NCI-H510A (cell line): ENCODE measurements at places on chromosomes 1 and 21.

DNA sequence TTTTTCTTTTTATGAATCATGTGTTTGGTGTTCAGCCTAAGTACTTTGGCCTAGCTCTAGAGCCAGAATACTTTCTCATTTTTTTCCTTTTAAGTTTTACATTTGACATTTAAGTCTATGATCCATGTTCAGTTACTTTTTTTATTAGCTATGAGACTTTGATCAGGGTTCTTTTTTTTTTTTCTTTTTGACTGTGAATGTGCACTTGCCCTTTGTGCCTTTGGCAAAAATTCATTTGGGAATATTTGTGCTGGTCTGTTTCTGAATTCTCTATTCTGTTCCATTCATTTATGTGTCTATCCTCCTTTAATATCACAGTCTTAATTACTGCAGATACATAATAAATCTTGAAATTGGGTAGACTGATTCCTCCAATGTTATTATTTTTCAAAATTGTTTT is 93.8 kb downstream of the MAP3K21 start:
- DNase-seq: no peak

GRCh38 chr21:38039369-38039768 is 123.1 kb upstream of the KCNJ6 start:
- no peak for DNase-seq

GRCh38 chr1:52365071-52365745 is 797 bp downstream of the CC2D1B start:
- DNase-seq: no peak

DNA sequence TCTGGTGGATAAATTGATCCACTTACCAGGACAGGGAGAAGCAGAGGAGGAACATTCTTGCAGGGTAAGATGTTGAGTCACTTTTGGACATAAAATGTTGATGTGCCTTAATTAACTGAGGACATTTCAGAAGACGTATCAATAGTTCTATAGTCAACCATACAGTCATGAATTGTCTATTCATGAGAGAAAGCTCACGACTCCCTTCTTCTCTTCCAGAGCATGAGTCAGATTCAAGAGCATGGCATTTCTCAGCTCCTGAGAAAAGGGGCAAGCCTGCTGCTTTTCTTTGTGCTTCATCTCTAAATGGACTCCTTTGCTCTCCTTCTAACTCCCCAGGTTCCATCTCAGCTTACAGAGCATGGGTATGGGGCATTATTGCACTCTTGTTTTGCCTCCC is 55.7 kb downstream of the ADGRL4 start:
- DNase-seq: no peak

- no peak for DNase-seq
These were observed 57.7 kb downstream of the PRRX1 start for GRCh38 chr1:170721621-170722020.

DNA sequence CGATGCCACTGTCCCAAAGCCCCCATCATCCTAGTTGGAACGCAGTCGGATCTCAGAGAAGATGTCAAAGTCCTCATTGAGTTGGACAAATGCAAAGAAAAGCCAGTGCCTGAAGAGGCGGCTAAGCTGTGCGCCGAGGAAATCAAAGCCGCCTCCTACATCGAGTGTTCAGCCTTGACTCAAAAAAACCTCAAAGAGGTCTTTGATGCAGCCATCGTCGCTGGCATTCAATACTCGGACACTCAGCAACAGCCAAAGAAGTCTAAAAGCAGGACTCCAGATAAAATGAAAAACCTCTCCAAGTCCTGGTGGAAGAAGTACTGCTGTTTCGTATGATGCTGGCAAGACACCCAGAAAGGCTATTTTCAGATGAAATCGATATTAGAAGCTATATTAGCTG is 8.1 kb downstream of the RHOU start:
- DNase-seq: no peak

GRCh38 chr1:227951624-227952373 is 4.1 kb upstream of the WNT9A start:
- no peak for DNase-seq

DNA sequence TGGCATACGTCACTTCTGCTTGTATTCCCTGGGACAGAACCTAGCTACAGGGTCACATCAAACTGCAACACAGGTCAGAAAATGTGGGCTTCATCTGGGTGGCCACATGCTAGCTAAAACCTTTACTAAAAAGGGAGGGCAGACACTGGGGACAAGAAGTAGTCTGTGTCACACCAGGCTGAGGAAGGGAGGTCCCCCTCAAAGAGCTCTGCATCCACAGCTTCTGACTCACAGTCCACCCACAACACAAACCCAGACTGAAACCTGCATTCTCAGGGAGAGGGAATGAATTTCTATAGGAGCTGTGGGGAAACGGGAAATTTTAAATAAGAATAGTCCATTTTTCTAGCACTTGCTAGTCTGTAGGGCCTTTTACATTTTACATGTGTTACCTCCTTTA is 16.2 kb downstream of the OLIG2 start:
- DNase-seq: no peak

GRCh38 chr1:219085082-219085481 is 88.6 kb upstream of the LYPLAL1 start:
- no peak for DNase-seq

GRCh38 chr21:42777757-42778344 is 101.5 kb downstream of the WDR4 start:
- no peak for DNase-seq

- no peak for DNase-seq
These were observed 65.2 kb upstream of the GFI1 start for GRCh38 chr1:92551916-92552315.

DNA sequence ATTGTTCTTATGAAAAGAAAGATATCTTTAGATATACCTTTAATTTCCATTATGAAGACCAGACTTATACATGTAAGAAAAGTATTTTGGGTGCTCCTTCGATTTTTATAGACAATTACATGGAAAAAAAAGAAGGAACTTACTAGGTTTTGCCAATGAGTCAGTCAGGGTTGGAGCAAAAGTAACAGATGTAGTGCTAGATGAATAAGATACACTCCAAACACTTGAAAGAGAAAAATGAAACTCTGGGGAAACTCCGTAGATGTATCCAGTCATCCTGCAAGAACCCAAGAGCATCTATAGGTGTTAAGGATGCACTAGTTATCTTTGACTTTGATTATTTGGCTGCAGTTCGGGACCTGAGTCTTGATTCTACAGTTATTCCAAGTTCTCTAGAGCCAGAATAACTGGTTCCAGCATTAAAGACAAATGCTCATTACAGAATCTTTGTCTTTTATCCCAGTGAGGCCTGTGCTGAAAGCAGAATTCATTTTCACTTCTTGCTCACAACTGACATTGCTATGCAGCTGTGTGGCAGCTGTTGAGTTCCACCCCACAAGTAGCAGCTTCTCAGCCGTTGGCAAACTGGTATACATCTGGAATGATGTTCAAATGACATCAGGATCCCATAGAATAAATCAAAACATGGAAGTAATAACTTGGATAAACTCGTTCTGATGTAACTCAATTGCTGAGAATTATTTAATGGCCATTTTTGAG is 326.1 kb downstream of the ASTN1 start:
- no peak for DNase-seq

DNA sequence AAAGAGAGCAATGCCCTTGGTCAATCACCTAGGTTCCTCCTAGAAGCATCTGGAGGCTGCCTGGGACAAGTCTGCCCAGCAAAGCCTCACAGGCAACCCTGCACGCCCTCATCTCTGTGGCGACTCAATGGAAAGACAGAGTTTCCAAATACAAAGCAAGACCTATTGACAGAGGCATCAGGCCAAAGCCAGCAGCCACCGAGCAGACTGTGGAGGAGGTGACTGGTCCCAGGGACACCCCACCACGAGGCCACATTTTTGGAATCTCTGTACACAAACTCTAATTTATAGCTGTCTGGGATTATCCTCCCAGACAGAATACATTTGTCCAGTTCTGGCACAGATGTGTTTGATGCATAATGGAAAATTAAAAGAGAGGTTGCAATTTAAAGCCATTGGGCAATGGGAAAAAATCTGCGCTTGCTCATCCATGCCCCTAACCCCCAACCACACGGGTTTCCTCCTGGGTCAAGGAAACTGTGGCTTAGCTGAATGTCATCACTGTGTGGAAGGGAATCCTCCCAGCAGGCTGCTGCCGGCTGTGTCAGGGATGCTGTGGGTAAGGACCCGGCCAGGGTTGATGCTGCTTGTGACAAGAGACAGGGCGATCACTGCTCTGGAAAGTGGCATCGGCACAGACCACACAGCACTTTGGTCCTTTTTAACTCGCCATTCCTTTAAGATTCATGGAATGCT is 14.3 kb downstream of the TSPAN2 start:
- DNase-seq: no peak

GRCh38 chr1:11320153-11320936 is 47.3 kb downstream of the UBIAD1 start:
- no peak for DNase-seq

GRCh38 chr1:94048413-94049164 is 72.4 kb downstream of the ABCA4 start:
- DNase-seq: no peak

GRCh38 chr1:111841189-111841588 is 85.5 kb downstream of the DDX20 start:
- DNase-seq: no peak

GRCh38 chr1:79204779-79205479 is 198.4 kb upstream of the ADGRL4 start:
- no peak for DNase-seq

GRCh38 chr1:224770336-224770693 is 154.2 kb downstream of the CNIH3 start:
- DNase-seq: no peak

DNA sequence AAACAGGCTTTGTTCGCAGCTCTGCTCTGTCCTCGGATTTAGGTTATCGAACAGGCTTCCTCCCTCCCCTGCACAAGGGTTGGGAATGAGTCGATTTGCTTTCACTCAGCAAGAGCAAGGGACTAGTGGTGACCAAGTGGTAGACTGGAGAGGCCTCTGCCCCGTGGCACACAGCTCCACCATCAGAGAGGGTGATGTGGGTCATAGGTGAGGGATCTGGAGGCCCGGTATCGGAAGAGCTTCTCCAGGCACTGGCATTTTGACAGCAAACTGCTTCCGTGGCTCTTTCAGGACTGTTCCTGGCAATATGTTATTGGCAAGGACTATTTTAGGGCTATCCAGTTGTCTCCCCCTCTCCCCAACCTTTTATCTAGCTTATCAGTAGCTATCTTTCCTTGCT is 3.1 kb upstream of the ELF3 start:
- no peak for DNase-seq

DNA sequence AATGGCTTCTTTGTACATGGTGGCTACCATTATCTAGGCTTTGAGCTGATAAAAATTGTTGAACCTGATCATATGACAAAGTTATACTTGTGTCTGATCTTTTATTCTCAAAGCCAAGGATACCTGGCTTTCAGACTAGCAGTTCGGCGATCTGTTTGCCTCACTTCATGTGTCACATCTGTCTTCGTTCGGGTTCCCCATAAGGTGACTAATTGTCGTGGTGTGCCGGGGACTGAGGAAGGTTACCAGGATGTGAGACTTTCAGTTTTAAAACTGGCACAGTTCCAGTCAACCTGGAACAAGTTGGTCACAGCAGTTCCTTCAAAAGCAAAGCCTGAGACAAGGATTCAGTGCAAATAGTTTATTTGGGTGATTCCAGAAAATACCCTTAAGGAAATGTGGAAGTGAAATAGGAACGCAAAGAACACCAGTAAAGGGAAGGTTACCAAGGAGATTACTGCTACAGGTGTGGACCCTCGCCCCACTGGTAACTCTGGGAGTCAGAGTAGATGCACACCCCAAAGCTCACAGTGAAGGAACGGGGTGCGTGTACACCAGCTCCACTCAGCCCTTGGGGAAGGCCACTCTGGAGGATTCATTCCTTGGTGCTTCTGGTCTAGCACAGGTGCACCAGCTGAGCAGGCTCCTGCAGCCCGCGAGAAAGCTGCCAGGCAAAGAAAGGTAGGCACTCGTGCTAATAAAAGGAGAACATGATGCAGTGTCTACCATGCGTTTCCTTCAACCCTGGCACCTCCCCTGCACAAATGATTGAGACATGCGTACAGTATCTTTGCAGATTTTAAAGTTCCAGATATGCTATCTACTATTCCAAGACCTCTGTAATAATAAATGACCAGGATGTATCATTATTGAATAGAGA is 69.0 kb downstream of the VWA5B1 start:
- no peak for DNase-seq

- no peak for DNase-seq
These were observed 84.0 kb downstream of the MAN1C1 start for GRCh38 chr1:25700626-25701025.

DNA sequence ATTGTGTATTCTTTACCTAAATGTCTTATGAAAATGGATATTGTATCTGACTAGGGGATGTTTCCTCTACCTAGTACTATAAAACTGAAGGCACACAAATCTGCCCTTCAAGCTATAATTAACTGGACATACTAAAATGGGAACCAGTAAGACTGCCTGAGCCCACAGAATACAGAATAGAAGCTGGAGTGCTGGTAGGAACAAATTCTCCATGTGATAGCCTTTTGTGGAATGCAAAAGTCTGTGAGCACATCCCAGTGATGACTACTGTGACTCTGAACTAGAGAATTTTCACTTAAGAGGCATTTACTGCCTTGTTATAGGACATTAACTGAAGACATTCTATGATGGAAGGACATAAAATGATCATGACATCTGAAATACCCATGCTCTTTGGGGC is 30.3 kb downstream of the KIFAP3 start:
- DNase-seq: no peak

- no peak for DNase-seq
These were observed 285.7 kb upstream of the PKN2 start for GRCh38 chr1:88398338-88398737.

- no peak for DNase-seq
These were observed 45.8 kb upstream of the KDM4A start for GRCh38 chr1:43604192-43604591.

GRCh38 chr1:20255666-20256065 is 35.0 kb upstream of the VWA5B1 start:
- DNase-seq: peak; percentile 80

GRCh38 chr1:177977141-177977540 is 7.3 kb upstream of the SEC16B start:
- DNase-seq: no peak

DNA sequence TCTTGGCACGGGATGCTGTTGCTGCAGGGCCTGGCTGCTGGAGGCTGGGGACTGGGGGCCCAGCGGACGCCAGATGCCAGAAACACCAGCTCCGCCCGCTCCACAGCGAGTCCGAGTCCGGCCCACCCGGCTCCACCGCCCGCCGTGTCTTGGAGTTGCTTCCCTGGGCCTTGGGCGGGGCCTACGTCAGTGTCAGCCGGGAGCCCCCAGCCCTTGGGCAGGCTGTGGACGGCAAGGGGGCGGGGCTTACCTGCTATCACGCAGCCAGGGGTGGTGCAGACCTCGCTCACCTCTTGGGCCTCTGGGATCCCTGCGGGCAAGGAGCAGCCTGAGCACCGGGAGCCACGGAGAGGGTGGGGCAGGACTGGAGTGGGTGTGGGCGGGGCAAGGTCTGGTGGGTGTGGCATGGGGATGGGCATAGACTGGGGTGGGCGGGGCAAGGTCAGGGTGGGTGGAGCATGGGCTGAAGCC is 21.8 kb downstream of the MMEL1 start:
- no peak for DNase-seq

- no peak for DNase-seq
These were observed 86.8 kb upstream of the LBR start for GRCh38 chr1:225514671-225515081.

- DNase-seq: no peak
These were observed 86.8 kb downstream of the MATN1 start for GRCh38 chr1:30636621-30637020.
